Body of pancreas (tissue), 4 donors: ENCODE measurements at places on chromosomes 11 and 22. TPM values are rescaled to one million over a fixed set of nuclear protein-coding genes. Genes with fewer than 3 reads are reported as not detected.

The IFITM10 gene
- not detected for total RNA-seq

The IGSF9B gene
- 3.3 TPM for total RNA-seq

GRCh38 chr11:33177676-33178336 lies 16.5 kb upstream of the CSTF3 start:
- peaks cover 6% of the 10 kb centered on the region for H3K4me1 ChIP-seq
- H3K36me3 ChIP-seq = no peaks in the 10 kb centered on the region
- H3K27me3 ChIP-seq = no peaks in the 10 kb centered on the region
- no peak overlapping the region for H3K4me3 ChIP-seq
- DNase-seq = no peak

- no peaks in the 10 kb centered on the region for H3K36me3 ChIP-seq
- no peak overlapping the region for H3K27ac ChIP-seq
- DNase-seq = peak; percentile 46
- no peaks in the 10 kb centered on the region for H3K27me3 ChIP-seq
- no peak overlapping the region for H3K4me3 ChIP-seq
These were observed 12.4 kb downstream of the TRIM6 start for GRCh38 chr11:5608808-5609207.

- H3K27ac ChIP-seq = no peak overlapping the region
- no peak overlapping the region for H3K4me3 ChIP-seq
- no peaks in the 10 kb centered on the region for H3K36me3 ChIP-seq
These were observed 35.1 kb upstream of the MUC5AC start for GRCh38 chr11:1122664-1123002.

DNA sequence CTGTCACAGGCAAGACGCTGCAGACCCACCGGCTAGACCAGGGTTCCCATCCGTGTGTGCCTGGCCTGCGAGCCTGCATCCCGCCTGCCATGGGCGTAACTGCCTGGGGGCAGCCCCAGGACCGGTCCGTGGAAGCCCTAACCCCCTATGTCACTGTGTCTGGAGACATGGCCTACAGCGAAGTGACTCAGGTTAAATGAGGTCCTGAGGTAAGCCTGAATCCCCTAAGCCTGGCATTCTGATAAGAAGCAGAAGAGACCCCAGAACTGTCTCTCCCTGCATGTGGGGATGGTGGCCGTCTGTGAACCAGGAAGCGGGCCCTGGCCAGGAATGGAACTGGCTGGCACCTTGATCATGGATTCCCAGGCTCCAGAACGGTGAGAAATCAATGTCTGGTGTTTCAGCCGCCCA lies 570.1 kb downstream of the BRD1 start:
- H3K27me3 ChIP-seq = no peaks in the 10 kb centered on the region
- H3K27ac ChIP-seq = no peak overlapping the region
- no peak for DNase-seq
- no peak overlapping the region for H3K4me3 ChIP-seq
